ENCODE measurements at places on chromosomes 11 and 22.

- no peak for DNase-seq
Observed at GRCh38 chr11:128477278-128477677, 110.1 kb downstream of the ETS1 start.

- DNase-seq: no peak
Observed at GRCh38 chr22:22953791-22954190, 66.2 kb downstream of the IGLL5 start.

DNA sequence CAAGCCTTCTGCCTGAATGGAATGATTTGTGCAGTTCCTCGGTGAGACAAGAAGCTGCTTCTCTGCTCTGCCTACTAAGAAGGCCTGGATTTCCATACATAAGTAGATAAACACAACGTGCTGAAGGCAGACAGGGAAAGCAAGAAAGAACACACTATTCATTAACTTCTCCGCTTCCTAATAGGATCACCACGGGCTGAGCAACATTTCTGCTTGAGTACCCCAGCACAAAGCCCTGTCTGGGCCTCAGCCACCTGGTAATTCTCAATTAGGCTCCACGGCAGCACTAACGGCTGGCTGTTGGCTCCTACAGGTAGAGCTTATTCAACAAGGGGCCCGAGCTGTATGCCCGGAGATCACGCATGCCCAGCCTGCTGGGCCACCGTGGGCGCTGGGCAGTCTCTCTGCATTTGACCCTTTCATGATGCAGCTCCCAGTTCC is 1156.6 kb downstream of the TBC1D22A start:
- no peak for DNase-seq

- DNase-seq: no peak
Observed at GRCh38 chr22:27895600-27895999, 23.5 kb downstream of the PITPNB start.

- peak; percentile 95 for DNase-seq
Observed at GRCh38 chr22:31474743-31475142, 14.9 kb downstream of the EIF4ENIF1 start.

GRCh38 chr22:29994027-29994715 is 86.1 kb upstream of the HORMAD2 start:
- peak; percentile 62 for DNase-seq

GRCh38 chr11:1003159-1003558 is 33.4 kb downstream of the MUC6 start:
- DNase-seq: no peak

All from adipocyte (in vitro differentiated cells).